ENCODE measurements at places on chromosomes 16 and 17.

DNA sequence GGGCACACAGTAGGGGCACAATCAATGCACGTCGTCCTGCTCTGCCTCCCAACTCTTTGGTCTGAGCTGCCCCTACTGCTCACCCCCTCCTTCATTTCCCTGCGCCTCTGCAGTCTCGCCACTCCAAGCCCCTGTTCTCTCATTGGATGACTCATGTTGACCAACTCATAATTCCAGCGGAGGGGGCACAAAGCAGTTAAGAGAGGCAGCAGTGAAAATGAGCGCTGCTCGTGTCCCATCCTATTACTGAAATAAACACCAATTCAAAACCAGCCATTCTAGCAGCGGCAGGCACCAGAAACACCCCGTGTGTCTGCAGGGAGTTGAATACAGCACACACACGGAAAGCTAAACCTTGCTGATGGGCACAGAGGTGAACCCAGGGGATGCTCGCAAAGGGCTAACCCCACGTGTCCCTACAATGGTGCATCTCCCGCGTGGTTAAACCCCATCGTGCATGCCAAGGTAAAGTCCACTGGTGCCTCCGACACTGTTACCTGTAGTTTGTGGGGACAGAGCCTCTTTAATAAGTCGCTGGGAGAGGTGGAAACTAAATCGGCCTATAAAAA is 310.4 kb downstream of the XYLT1 start:
- DNase-seq, result no peak

DNA sequence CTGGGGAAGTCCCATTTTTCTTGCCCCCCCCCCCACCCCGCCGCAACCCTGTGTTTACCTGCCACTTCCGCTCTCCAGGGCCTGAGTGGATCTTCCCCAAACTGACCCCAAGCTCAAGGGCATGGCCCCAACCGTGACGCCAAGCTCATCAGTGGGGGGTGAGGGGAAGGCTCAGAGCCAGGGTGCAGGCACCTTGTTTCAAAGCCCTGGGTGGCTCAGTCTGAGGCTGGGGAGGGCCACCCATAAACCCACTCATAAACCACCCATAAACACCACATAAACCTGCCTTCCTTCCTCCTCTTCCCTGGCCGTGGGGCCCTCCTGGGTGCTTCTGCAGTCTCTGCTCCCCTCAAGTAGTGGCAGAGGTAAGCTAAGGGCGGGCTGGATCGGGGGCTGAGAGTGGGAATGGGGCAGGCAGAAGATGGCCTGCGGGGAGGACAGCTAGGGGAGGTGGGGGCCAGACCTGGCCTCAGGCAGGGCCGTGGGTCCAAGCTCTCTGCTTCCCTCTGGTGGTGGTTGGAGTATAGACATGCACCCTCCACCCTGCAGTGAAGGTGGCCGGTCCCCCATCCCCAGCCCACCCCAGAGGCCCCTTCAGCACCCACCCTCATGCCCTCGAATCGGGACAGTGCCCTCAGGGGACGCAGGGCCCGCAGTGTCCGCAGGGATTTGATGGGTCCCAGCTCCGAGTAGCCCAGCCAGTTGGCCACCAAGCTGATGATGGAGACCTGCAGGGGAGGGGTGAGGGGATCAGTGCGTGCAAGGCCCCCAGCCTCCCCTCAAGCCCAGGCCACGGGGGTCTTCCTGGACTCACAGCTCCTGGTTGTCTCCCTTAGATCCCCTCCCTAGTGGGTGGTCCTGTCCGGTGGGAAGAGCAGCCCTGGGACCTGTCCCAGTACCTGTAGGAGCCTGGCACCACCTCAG is 14.6 kb upstream of the CD79B start:
- no peak for DNase-seq

DNA sequence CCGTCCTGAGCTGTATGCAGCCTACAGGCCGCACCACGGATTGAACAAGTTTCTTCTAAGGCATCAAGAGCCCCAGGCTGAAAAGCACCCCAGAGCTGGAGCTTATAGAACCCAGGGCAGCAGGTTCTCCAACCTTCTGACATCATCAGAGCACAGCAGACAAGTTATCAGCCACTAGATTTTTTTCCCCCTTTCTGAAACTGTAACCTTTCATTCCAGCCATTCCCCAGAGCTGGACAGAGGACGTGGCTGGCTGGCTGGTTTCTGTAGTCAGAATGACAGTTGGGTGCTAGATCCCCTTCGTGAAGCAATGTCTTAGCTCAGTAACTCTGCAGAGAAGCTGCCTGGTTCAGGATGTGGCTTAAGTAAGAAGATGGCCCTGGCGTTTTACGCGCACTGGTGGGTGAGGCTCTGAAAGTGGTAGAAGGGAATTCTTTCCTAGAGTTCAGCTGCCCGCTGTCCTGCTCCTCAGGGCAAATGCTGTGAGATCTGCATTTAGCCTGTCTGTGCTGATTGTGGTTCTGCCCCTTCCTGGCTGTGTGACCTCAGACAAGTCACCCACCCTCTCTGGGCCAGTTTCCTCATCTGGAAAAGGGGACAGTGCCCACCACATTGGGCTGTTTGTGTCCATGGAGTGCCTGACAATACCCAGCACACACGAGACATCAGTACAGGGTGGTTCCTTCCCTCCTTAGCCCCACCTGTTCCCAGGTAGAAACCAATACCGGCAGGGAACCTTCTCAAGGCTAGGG is 9.1 kb downstream of the DEXI start:
- DNase-seq, result no peak

GRCh38 chr16:85173981-85174751 is 61.9 kb upstream of the CIBAR2 start:
- no peak for DNase-seq

- no peak for DNase-seq
These were observed at the start of gene ZNF423 for GRCh38 chr16:49855822-49856671. ZNF423 (minus strand) TSS chr16:49856112; CDS start chr16:49855774, 338 bp downstream.

Measured in esophagus squamous epithelium (tissue), 5 donors.